Esophagus muscularis mucosa (tissue), 4 donors: ENCODE measurements at places on chromosomes 6 and 20. TPM values are rescaled to one million over a fixed set of nuclear protein-coding genes. Genes with fewer than 3 reads are reported as not detected.

GRCh38 chr20:17205084-17205813 lies 21.6 kb upstream of the PCSK2 start:
- no peak overlapping the region for H3K27ac ChIP-seq
- no peaks in the 10 kb centered on the region for H3K4me1 ChIP-seq
- no peaks in the 10 kb centered on the region for H3K27me3 ChIP-seq
- no peak for DNase-seq

DNA sequence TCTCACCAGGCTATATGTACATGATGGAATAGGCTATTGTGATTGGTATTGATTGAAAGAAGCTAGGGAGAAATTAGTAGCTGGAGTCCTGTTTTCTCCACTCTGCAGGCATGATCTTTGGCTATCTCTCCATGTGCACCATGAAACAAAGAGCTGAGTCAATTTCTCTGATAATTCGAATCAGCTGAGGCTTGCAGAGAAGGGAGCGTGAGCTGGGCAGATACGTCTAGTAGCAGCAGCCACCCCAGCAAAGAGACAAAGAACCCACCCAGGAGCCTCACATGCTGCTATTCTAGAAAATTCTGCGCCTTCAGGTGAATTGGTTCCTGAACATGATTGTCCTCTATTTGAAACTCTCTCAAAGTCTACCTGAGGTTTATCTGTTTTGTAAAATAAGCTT lies 6.9 kb upstream of the SGK1 start:
- no peaks in the 10 kb centered on the region for H3K27me3 ChIP-seq
- H3K27ac ChIP-seq, result no peak overlapping the region
- no peak overlapping the region for H3K4me3 ChIP-seq

- H3K4me3 ChIP-seq, result no peak overlapping the region
- DNase-seq, result no peak
- no peaks in the 10 kb centered on the region for H3K4me1 ChIP-seq
- H3K36me3 ChIP-seq, result no peaks in the 10 kb centered on the region
These were observed 380.0 kb downstream of the LMBRD1 start for GRCh38 chr6:69416776-69417175.

GRCh38 chr20:37690626-37691369 lies 3.0 kb upstream of the CTNNBL1 start:
- no peak overlapping the region for H3K4me3 ChIP-seq
- peaks cover 12% of the 10 kb centered on the region for H3K4me1 ChIP-seq
- H3K36me3 ChIP-seq, result no peaks in the 10 kb centered on the region
- H3K27ac ChIP-seq, result no peak overlapping the region
- no peak for DNase-seq

- no peaks in the 10 kb centered on the region for H3K36me3 ChIP-seq
- DNase-seq, result no peak
- H3K27ac ChIP-seq, result no peak overlapping the region
- no peak overlapping the region for H3K4me3 ChIP-seq
- peaks cover 4% of the 10 kb centered on the region for H3K4me1 ChIP-seq
These were observed 7.3 kb upstream of the ENTPD6 start for GRCh38 chr20:25188218-25188617.

LY6G6D gene
- not detected for total RNA-seq

- H3K36me3 ChIP-seq, result no peaks in the 10 kb centered on the region
- no peak overlapping the region for H3K4me3 ChIP-seq
- no peak for DNase-seq
- H3K27me3 ChIP-seq, result peaks cover 60% of the 10 kb centered on the region
- no peak overlapping the region for H3K27ac ChIP-seq
These were observed 164.3 kb upstream of the MLN start for GRCh38 chr6:33967966-33968724.

DNA sequence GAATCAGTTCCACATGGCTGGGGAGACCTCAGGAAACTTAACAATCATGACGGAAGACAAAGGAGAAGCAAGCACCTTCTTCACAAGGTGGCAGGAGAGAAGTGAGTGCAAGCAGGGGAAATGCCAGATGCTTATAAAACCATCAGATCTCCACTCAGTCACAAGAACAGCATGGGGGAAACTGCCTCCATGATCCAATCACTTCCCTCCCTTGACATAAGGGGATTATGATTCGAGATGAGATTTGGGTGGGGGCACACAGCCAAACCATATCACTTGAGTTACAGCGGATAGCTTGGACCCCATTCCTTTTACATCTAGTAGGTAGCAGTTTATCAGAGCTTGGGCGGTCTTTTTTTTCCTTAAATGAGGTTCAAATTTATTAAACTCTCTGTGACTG lies 19.1 kb downstream of the AFDN start:
- H3K36me3 ChIP-seq, result no peaks in the 10 kb centered on the region
- no peak overlapping the region for H3K27ac ChIP-seq
- H3K27me3 ChIP-seq, result no peaks in the 10 kb centered on the region
- peaks cover 36% of the 10 kb centered on the region for H3K4me1 ChIP-seq

CFAP61 gene
- total RNA-seq, result not detected

DUSP15 gene
- total RNA-seq, result 0.83 TPM

DNA sequence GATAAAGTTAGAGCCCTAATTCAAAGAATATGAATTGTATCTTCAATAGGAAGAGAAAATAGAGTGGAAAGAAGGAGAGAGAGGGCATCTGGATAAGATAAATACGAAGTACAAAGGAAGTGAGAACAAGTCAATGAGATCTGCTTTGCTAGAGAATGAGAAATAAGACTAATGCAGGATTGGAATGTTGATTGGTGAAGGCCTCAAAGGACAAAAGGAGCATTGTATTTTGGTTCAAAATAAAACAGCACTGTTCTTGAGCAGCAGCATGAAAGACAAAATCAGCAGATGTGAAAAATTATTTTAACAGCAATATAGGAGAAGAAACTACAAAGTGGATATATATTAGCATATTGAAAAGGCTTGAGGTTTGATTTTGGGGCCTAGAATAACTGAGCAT lies 5.1 kb upstream of the TMEM244 start:
- no peak for DNase-seq
- H3K27me3 ChIP-seq, result no peaks in the 10 kb centered on the region
- no peaks in the 10 kb centered on the region for H3K4me1 ChIP-seq
- no peaks in the 10 kb centered on the region for H3K36me3 ChIP-seq
- H3K4me3 ChIP-seq, result no peak overlapping the region

DNA sequence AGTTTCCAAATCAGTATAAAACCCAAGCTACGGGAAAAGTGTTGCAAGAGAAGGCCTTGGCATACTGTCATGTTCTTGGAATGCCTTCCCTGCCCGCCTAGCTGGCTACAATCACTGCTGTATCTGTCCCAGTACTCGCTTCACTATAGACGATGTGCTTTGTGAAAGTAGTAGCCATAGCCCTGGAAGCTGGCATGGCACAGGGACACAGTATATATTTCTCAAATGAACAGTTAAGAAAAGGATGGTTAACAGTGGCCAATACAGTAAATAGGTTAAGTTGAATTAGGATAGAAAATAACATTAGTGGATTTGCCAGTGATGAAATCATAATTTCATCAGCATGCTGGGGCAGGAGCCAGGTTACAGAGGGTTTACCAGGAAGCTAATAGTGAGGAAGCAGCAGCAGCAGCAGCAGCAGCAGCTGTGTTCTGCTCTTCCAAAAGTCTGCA lies 499.3 kb downstream of the CDKAL1 start:
- no peaks in the 10 kb centered on the region for H3K4me1 ChIP-seq
- no peaks in the 10 kb centered on the region for H3K36me3 ChIP-seq
- H3K4me3 ChIP-seq, result no peak overlapping the region
- H3K27ac ChIP-seq, result no peak overlapping the region

SLC18B1 gene
- 6.0 TPM for total RNA-seq

DNA sequence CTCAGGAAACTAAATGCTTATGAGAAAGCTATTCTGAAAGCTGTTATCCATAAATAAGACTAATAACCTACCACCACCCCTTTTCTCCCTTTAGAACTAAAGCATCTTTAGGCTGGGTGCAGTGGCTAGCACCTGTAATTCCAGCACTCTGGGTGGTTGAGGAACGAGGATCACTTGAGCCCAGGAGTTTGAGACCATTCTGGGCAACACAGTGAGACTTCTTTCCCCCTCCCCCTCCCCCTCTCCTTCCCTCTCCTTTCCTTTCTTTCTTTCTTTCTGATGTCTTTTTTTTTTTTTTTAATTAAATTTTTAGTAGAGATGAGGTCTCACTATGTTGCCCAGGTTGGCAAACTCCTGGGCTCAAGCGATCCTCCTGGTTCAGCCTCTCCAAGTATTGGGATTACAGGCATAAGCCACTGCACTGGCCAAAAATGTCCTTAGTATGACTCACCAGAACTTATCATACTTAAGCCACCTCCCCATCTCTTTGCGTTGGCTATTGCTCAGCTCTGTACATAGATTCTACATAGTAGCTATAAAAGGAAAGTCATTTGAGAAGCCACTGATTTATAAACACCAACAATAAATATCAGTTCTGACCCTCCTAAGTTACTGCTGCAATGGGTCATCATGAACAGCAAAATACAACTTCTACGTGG lies 54.8 kb upstream of the SPDEF start:
- H3K4me1 ChIP-seq, result peaks cover 25% of the 10 kb centered on the region
- no peak overlapping the region for H3K27ac ChIP-seq
- H3K4me3 ChIP-seq, result no peak overlapping the region
- no peaks in the 10 kb centered on the region for H3K36me3 ChIP-seq
- DNase-seq, result no peak

GRCh38 chr6:95959261-95959660 lies 56.5 kb upstream of the FUT9 start:
- no peak for DNase-seq
- no peaks in the 10 kb centered on the region for H3K36me3 ChIP-seq
- H3K27ac ChIP-seq, result no peak overlapping the region
- no peak overlapping the region for H3K4me3 ChIP-seq
- H3K4me1 ChIP-seq, result no peaks in the 10 kb centered on the region

DNA sequence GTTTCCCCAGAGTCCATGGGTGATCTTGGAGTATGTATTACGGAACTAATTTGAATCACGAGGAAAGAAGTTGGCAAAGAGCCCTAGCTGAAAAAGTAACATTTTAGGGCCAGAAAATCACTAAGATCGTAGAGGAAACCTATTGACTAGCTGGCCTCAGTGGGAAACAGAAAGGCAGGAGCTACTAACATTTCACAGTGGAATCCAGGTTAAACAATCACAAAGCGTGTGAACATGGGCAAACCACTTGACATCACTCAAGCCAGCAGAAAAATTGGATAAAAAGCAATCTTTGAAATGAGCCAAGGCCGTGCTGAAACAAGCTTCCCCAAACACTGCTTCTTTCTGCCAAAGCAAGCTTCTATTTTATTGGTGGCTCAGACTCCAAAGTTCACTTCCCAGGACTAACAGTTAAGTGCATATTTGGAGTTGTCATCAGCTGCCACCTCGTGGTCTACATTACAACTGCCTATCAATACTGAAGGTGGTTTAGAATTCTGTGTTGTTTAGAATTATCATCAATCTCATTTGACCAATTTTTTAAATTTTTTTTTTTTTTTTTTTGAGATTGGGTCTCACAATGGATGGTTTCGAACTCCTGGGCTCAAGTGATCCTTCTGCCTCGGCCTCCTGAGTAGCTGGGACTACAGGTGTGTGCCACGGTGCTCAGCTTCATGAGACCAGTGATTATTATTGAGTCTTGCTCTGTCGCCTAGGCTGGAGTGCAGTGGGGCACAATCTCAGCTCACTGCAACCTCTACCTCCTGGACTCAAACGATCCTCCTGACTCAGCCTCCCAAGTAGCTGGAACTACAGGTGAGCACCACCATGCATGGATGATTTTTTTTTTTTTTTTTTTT lies 10.6 kb downstream of the RPS10 start:
- H3K27ac ChIP-seq, result peak overlapping the region; percentile 76
- H3K4me3 ChIP-seq, result no peak overlapping the region
- H3K4me1 ChIP-seq, result peaks cover 19% of the 10 kb centered on the region
- H3K36me3 ChIP-seq, result peaks cover 32% of the 10 kb centered on the region
- DNase-seq, result no peak

GRCh38 chr20:13338097-13338661 lies 117.1 kb downstream of the ISM1 start:
- H3K36me3 ChIP-seq, result no peaks in the 10 kb centered on the region
- H3K4me1 ChIP-seq, result peaks cover 17% of the 10 kb centered on the region
- no peak overlapping the region for H3K27ac ChIP-seq
- DNase-seq, result no peak
- H3K27me3 ChIP-seq, result no peaks in the 10 kb centered on the region

IP6K3 gene
- total RNA-seq, result 1.8 TPM

GRCh38 chr6:164827537-164827936 lies 481.9 kb downstream of the C6orf118 start:
- H3K27ac ChIP-seq, result no peak overlapping the region
- no peaks in the 10 kb centered on the region for H3K27me3 ChIP-seq
- DNase-seq, result no peak

- no peaks in the 10 kb centered on the region for H3K4me1 ChIP-seq
- H3K27ac ChIP-seq, result no peak overlapping the region
- DNase-seq, result no peak
- H3K4me3 ChIP-seq, result no peak overlapping the region
These were observed 66.2 kb upstream of the PTPRT start for GRCh38 chr20:43255877-43256276.

DNA sequence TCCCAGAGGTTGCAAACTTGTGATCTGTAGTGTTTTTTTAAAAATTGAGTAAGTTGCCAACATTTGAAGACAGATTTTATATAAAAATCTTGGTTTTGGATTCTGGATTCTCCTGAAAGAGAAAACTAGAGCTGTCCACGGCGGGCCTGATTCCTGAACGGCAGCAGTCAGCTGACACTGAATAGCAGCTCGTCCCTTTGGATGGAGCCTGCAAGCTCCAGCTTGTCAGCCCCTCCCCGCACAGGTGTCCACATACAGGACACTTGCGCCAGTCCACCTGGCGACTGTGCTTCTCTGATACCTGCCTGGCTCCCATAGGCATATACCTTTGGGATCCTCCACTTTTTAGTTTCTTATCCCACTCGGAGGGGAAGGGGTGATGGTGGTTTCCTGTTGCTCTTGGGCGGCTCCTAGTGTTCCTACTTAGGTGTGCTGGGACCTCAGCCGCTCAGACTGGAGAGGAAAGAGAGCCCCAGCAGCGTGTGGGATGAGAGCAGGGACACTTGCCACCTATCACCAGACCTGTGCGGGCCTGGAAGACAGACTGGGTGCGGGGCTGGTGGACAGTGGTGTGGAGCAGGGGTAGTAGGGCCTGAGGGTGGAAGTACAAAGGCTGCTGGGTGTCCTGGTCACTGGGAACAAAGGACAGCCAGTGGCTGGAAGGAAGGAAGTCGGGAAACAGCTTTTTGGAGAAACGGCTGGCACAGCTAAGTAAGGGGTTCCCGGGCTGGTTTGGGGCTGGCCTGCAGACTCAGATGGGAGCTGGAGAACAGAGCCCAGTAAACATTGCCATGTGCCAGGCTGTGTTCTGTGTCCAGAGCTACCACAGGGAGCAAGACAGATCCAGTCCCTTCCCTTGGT lies 18.3 kb downstream of the GHRH start:
- peaks cover 52% of the 10 kb centered on the region for H3K36me3 ChIP-seq
- peak overlapping the region; percentile 72 for H3K27ac ChIP-seq
- H3K4me1 ChIP-seq, result peaks cover 61% of the 10 kb centered on the region
- no peak overlapping the region for H3K4me3 ChIP-seq

DNA sequence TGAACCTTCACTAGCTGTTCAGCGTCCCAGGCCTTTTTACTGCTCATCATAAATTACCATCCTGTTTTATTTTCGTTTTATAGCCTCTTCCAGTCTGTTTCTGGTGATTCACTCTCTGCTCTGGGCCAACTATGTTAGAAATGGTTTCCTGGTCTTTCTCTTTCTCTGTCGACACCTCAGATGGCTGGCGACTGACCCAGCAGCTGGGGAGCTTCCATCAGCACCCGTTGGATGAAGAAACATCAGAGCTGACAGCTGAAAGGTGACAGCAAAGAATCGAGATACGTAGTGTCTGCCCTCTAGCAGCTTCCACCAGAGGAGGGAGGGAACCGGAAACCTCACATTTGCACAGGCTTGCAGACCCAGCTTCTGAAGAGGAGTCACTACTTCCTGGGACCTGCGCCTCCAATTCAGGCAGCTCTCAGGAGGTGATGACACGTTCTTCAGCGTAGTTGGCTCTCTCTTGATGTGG lies 82.9 kb upstream of the MLN start:
- no peaks in the 10 kb centered on the region for H3K36me3 ChIP-seq
- no peak overlapping the region for H3K4me3 ChIP-seq
- H3K27me3 ChIP-seq, result no peaks in the 10 kb centered on the region
- no peak for DNase-seq
- H3K27ac ChIP-seq, result no peak overlapping the region

TCF19 gene
- total RNA-seq, result 2.3 TPM
